Endothelial cell of umbilical vein (primary cell): ENCODE measurements at places on chromosomes 6 and 20.

GRCh38 chr6:28777147-28777461, 146.7 kb downstream of the TRIM27 start:
- DNase-seq, result no peak

DNA sequence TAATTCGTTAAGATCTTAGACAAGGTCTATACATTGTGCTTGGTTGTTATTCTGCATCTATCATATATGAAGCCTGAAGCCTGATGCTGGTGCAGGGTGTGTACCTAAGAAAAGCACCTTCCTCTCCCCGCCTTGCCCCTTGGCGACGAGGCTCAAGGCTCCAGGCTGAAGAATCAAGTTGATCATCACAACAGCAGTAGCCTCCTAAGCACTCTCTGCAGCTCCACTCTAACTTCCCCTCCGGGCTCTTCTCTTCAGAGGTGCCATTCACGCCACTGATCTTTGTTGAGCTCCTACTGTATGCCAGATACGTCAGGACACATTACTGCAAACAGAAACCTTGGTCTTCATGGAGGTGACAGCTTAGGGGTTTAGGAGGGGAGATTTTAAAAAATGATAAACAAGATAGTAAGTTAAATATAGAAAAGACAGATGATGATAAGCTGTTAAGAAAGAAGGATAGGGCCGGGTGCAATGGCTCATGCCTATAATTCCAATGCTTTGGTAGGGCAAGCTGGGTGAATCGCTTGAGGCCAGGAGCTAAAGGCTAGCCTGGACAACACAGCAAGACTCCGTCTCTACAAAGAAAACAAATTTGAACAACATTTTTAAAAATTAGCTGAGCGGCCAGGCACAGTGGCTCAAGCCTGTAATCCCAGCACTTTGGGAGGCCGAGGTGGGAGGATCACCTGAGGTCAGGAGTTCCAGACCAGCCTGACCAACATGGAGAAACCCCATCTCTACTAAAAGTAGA, 38.4 kb upstream of the ZNF217 start:
- no peak for DNase-seq

GRCh38 chr6:70852667-70853246, 104.1 kb downstream of the B3GAT2 start:
- no peak for DNase-seq

DNA sequence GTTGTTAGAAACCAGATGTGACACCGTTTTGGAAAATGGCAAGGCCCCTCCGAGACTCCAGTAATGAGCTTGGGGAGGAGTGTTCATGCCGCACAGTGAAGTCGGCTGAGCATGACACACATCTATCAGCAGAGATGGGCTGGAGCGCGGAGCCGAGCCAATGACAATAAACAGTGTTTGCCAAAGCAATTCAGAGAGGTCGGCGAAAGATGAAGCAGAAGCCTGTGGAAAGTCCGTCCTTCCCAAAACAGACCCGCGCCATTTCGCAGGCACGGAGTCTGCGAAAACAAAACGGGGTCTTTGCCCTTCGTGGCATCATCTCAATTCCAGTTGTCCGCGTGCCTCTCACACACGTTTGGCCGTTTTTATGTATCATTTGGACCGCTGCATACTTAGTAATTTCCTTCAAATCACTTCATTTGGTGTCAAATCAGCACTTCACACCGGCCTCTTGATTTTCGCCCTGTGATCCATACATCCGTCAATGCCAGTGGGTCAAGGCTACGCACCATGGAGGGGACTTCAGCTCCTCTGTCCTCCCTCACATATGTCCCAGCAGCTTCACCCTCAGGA, 71.3 kb downstream of the SULF2 start:
- DNase-seq, result no peak

DNA sequence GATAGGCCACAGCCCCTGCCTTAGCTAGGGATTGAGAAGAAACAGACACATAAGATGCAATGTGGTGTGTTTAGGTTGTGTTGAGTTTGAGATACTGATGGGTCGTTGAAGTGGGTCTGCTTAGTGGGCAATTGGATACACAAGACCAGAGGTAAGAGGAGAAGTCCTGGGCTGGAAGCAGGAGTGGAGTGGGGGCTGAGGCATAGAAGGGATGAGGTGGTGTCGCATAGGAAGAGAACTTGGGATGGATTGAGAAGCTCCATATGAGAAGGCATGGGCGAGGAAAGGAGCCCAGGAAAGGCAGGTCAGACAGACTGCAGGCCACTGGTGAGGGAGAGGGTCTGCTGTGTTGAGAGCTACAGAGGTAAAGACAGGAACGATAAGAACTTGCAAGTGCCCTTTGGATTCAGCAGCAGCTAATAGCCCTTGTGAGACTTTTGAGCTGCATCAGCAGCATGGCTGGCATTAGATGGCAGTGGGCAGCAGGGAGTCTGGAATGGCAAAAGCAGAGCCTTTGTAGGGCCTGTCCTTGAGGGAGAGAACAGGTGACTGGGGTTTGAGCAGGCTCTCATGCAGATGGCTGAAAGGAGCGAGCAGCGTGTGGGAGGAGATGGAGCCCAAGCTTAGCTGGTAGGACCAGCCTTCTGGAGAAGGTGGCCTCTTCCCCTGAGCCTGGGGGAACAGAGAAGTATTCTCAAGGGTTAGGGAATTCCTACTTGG, 33.2 kb downstream of the PLCG1 start:
- DNase-seq, result no peak

GRCh38 chr20:12152996-12153395, 235.3 kb downstream of the BTBD3 start:
- no peak for DNase-seq

GRCh38 chr6:170281331-170282292, 9.3 kb downstream of the DLL1 start:
- no peak for DNase-seq

GRCh38 chr6:57262488-57262887, 40.4 kb upstream of the RAB23 start:
- DNase-seq, result no peak

DNA sequence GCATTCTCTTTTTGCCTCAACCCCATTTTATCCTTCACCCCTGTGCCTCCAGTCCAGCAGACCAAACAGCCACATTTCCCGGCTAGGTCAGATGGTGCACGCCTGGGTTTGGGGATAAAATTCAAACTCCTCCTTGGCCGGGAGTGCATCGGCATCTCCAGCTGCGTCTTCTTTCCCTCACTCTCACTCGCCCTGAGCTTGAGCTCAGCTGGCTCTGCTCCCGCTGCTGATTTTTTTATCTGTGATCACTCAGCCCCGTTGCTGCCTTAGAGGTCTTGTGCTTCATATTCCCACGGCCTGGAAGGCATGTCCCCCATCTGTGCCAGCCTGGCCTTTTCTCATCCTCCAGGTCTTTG, 6.8 kb upstream of the EZR start:
- DNase-seq, result no peak

GRCh38 chr6:101422251-101422650, 28.7 kb downstream of the GRIK2 start:
- DNase-seq, result no peak

DNA sequence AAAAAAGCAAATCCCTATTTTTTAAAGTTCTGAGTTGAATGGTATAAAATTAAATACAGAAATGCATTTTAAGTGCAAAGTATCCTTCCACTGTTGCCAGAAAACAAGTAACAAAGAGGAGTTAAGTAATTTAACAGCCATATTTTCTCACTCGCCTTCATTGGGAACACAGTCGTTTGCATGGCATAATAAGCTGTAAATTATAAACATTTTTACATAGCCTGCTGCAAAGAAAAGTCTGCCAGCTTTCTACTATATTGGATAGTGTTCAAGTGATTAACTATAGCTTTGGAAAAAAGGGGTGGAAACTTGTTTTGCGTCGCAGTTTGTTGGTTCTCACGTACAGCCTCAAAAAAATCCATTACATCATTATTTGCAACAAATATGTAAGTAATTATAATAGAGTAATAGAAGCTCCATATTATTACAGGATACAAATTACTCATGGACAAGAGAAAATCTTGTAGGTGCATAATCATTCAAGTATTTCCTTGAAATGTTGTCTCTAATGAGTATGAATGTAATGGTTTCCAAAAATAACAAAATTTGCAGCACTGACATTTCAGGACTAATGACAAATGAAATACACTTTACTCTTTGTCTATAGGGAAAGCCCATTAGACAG, 139.3 kb downstream of the PDSS2 start:
- peak; percentile 82 for DNase-seq

GRCh38 chr20:51540580-51540979, 1.9 kb downstream of the NFATC2 start:
- DNase-seq, result no peak

DNA sequence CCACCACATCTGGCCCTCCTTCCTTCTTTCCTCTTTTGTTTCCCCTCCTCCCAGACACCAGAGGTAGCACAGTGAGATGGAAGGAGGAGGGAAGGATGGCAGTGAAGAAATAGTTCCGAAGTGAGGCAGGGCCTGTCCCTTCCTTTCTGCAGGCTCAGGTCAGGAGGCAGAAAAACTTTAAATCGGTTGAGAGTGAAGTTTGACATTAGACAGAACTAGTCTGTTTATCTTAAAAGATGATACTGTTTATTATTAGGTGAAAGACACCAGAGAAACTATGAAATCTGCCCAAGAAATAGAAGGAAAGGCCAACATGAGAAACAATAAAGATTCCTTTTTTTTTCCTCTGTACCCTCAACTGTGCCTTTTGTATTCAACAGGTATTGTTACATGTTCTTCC, 670.3 kb downstream of the UTRN start:
- no peak for DNase-seq

- no peak for DNase-seq
Observed at GRCh38 chr6:47310131-47310480, 401 bp upstream of the TNFRSF21 start.

GRCh38 chr6:165129086-165129485, 180.3 kb downstream of the C6orf118 start:
- no peak for DNase-seq

DNA sequence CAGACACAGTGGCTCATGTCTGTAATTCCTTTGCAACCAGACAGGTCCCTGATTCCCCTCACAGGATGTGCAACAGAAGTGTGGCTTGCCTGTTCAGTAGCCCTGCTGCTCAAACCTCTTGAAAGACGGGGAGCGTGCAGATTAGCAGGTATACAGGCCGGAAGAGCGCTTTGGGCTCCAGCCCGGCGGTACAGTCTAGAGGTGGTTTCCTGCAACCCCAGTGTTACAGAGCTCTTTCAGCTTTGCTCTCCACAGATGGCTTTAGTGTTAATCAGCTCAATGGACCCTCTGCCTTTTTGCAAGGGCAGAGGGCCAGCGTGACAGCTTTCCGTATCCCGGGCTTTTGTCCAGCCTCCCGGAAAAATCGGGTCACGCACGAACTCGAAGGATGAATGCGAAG, 67.2 kb upstream of the TNFRSF21 start:
- no peak for DNase-seq

DNA sequence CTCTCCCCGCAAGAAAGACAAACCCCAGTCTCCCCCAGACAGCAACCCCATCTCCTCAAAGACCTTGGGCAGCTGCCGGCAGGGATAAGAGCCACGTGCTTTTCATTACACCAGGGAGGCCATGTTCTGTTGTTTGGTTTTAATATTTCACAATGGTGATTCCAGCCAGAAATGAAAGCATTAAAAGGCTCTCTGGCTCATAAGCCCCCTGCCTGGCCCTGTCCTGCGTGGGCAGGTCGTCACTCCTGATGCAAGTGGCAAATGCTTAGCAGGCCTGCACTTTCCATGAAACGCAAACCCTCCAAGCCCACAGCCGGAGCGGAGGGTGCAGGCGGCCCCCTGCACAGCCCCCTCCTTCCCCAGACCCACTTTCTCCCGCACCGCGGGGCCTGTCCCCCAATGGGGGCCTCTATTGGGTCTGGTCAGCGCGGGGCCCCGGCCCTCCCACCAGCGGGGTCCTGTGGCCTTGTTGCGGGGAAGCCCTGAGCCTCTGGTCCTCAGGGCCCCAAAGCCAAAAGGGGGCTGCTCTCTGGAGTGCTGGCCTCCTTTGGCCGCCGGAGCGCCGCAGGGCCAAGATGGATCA, 77.2 kb downstream of the TMEM242 start:
- DNase-seq, result no peak

DNA sequence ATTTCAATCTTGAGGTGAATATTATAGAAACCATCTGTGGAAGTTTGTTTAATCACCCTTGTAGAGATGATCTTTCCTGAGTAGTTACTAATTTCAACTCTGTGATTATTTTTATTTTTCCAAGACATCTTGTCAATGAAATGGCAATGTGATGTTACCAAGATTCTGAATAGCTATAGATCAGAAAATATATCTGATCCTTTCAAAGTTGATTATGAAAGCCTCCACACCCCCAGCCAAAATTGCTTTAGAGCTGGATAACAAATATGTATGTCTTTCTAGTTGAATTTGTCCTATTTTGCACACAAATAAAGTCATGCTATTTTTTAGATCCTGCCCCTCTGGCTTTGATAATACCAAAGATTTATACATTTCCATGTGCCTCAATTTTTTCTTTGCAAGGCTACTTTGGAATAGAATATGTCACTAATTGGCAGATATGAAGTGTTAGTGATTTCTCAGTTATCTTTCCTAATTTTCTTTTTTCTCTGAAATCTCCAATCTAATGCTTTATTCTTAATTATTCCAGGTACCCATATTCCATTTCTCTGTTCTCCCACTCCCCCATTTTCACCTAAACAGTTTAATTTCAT, 5.0 kb downstream of the SIM1 start:
- no peak for DNase-seq

- DNase-seq, result no peak
Observed at GRCh38 chr6:75154973-75155372, 50.9 kb downstream of the COL12A1 start.

- DNase-seq, result no peak
Observed at GRCh38 chr20:63268671-63269439, 3.8 kb upstream of the ARFGAP1 start.

- no peak for DNase-seq
Observed at GRCh38 chr6:26382121-26382520, 787 bp upstream of the BTN2A2 start.

- no peak for DNase-seq
Observed at GRCh38 chr20:19348582-19348981, 136.1 kb downstream of the SLC24A3 start.
